ENCODE measurements at places on chromosomes 2 and 18.

GRCh38 chr2:237184192-237184918, 98.7 kb downstream of the COPS8 start:
- peak; percentile 47 for DNase-seq

DNA sequence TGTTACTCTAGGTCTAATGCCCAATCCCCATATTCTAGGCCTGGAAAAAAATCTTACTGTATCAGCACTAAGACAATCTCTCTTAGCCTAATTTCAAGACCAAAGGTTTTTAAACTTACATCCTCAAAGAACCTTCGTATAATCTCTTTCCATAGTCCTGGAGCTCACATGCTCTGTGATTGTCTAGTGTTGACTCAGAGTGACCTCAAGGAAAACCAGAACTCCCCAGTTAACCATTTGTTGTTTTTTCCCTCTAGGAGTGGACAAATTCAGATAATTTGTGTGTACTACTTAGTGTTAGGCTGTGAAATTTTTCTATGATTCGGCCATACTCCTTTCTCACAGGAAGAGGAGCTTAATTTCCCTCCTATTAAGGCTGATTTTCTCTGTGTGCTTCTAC, 536.1 kb downstream of the SLC4A3 start:
- DNase-seq: peak; percentile 65

GRCh38 chr18:11500153-11501122, 109.0 kb upstream of the SLC35G4 start:
- peak; percentile 99 for DNase-seq

DNA sequence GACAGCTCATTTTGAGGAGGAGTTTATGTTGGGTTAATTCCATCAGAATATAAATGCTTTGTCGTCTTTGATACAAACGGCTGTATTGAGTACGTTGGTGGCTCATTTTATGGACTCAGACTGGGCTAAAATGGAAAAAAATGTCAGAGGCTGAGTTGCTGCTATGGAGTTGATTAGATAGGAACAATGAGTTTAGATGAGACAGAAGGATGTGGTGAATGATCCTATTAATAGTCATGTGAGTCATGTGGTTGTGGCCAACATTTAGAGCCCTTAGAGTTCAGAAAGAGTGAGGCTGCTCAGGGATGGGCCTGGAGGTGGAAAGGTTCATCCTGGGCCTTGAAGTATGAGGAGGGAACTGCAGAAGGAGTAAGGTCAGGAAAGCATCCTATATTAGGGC, 434.2 kb downstream of the MEIS1 start:
- peak; percentile 87 for DNase-seq

- peak; percentile 93 for DNase-seq
Observed at GRCh38 chr18:23317975-23318675, 135.0 kb upstream of the RIOK3 start.
